ENCODE measurements at places on chromosomes 6 and 20.

GRCh38 chr6:53294095-53294494, 54.7 kb downstream of the ELOVL5 start:
- DNase-seq, result no peak

DNA sequence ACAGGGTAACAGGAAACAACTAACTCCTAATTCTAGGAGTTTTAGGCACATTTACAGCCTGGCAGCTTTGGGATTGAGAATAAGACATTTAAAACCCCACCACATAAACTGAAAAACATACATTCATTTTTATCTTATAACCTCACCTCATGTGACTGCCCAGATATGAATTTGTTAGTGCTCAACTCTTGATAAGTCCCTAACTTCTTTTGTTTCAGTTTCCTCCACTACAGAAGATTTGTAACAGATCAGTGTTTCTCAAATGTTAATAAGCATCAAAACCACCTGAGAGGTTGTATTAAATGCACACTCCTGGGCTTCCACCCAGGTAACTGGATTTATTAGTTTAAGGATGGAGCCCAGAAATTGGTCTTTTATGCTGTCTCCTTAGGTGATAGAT, 190.1 kb upstream of the ARID1B start:
- DNase-seq, result no peak

DNA sequence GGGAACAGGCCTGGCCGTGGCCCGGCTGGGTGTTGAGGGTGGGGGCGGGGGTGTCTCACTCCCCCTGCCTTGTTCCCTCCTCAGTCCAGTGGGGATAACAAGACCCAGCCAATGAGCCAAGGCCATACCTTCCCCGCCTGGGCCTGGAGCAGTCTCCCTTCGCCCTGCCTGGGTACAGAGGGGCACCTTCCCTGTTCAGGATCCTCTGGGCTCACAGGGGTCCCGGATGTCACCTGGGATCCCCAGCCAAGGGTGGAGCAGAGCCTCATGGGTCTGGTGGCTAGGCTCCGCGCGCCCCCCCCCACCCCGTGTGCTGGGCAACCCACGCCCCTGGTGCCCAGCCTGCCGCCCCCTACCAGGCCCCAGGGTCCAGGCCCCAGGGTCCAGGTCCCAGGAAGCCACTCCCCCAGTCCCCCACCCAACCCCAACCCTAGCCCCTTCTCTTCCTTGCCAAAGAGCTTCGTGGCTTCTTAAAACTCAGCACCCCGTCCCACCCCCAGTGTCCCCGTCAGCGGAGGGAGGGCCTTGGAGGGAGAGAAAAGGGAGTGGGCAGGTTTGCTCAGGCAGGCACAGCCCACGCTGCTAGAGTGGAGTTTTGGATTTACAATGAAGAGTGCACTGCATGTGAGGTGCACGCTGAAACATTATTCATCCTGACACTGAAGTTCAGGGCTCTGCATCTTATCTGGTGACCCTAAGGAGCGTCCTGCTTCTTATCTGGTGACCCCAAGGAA, 11.8 kb downstream of the HRH3 start:
- DNase-seq, result no peak

DNA sequence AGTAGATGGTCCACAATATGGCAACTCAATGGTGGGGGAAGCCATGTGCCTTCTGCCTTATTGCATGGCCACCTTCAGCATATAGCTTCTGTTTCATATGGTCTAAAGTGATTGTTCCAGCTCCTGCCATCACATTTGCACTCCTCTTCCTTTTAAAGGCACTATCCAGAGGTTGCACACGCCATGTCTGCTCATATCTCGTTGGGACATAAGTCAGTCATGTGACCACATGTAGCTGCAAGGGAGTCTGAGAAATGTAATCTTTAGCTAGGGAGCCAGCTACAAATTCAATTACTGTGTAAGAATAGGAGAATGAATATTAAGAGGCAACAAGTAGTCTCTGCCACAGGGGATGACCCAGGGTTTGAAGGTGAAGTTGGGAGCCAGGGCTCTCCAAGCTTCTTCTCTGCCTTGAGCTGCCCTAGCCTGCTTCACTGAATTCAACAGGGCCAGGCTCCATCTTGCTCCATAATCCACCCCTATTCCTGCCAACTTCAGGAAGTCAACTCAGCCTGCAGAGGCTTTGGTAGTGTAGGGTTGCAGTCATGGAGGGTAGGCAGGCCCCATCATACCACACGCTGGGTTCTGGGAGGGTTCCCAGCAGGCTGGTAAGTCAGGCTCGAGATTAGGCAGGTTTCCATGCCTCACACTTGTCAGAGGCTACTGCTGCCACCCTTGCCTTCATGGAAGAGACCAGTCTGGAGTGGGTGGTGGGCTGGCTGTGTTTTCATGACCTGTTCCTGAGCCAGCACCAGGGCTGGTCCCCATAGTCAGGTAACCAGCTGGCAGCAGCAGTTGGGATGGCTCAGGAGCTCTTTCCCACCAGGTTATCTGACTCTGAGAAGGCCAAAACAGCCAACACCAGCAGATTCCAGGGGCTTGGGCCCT, 56.7 kb upstream of the SAYSD1 start:
- DNase-seq, result no peak

GRCh38 chr6:135236732-135237131, 55.6 kb downstream of the MYB start:
- DNase-seq, result no peak

DNA sequence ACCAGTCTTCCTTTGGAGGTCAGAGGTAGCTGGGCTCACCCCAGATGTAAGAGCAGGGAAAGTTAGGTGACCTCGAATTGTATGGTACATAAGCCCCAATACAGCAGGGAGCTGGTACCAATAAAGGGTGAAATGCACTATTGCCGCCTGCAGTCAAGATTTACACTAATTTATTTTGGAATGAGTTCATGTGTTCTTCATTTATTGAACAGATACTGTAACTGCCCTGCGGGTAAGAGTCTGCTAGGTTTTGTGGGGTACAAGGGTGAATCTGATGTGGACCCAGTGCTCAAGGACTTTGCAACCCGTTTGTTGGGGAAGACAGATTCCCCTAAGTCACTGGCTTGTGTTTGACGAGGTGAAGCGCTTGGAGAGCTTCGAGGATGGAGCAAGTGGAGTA, 2.5 kb upstream of the DNAJC5 start:
- DNase-seq, result no peak
